ENCODE measurements at places on chromosomes 6 and 20.
A peak's percentile ranks its signal among the peaks of the same experiment; 100 is the strongest.

DNA sequence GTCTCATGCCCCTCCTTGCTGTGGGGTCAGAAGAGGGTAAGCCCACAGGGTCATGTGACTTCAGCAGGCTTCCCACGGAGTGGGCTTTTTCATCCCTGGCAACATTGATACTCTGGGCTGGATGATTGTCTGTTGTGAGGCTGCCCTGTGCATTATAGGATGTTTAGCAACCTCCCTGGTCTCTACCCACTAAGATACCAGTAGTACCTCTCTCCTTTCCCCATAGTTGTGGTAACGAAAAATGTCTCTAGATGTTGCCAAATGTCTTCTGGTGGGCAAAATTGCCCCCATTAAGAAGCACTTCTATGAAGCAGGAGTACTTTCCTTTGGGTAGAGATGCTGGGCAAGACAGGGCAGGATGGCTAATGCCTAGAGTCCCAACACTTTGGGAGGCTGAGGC, 232.5 kb upstream of the ZNF217 start:
- no peak for DNase-seq

DNA sequence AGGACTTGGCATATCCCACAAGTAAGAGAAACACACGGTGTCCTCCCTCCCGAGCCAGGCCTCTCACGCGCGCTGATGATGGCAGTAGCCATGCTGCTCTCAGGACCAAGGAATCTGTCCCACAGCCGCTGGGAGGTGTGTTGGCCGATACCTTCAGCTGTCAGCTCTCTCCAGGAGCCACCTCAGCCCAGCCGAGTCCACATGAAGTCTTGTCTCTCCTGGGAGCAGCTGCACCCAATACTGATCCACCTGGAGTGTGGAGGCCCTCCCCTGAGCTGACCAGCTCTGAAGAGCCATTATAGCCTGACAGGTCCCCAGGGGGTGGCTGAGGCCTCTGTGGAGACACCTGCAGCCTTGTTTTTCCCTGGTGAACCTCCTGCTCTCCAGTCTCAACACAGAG, 23.8 kb upstream of the NXT1 start:
- DNase-seq: no peak

GRCh38 chr6:145728444-145729385, 6.6 kb downstream of the EPM2A start:
- DNase-seq: no peak

- no peak for DNase-seq
Measured at GRCh38 chr6:39755231-39755630, 30.0 kb upstream of the KIF6 start.

DNA sequence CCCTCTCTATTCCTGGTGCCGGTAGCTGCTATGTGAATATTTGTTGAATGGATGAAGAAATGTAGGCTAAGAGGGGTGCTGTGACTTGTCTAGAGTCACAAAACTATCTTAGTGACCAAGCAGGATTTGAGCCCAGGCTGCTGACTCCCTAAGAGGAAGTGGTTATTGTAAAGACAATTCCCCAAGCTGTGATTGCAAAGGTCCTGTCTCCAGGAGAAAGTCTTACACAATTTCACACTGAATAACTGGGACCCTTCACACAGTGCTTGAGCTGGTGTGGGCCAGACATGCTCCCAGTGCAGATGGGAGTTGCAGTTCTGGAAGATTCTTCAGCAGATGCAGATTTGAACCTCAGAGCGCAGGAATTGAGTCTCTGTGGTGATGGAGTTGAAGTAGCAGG, 38.1 kb downstream of the IYD start:
- peak; percentile 34 for DNase-seq

DNA sequence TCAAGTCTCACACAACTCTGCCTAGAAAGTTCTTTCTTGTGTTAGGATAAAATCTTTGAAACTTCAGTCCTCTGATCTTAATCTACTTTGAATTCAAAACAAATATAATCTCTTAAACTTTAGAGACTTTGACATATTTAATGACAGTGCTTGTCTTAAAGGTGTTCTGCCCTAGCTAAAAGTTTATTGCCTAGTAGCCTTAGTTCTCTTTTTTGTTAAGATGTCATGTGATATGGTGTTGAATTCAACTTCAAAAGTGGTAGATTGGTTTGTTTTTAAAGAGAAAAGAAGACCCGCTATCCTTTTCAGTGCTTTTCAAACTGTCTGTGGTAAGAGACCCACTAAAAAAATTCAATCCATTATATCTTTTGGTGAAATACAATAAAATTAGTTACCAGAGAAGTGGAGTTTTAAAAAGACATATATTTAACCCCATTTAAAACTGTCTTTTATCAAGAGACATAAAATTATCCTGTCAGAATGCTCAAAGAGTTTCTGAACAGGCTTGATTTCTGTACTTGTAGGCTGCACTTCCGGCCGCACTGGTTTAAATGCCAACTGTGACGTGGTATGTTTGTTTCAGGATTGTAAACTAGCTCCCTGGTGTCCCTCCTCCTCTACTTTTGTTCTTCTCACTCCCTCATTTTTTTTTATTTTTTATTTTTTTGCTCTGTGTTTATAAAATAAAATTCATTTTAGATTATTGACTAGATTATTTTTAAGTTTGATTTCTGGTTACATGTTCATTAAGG, 76.5 kb downstream of the QKI start:
- DNase-seq: no peak

DNA sequence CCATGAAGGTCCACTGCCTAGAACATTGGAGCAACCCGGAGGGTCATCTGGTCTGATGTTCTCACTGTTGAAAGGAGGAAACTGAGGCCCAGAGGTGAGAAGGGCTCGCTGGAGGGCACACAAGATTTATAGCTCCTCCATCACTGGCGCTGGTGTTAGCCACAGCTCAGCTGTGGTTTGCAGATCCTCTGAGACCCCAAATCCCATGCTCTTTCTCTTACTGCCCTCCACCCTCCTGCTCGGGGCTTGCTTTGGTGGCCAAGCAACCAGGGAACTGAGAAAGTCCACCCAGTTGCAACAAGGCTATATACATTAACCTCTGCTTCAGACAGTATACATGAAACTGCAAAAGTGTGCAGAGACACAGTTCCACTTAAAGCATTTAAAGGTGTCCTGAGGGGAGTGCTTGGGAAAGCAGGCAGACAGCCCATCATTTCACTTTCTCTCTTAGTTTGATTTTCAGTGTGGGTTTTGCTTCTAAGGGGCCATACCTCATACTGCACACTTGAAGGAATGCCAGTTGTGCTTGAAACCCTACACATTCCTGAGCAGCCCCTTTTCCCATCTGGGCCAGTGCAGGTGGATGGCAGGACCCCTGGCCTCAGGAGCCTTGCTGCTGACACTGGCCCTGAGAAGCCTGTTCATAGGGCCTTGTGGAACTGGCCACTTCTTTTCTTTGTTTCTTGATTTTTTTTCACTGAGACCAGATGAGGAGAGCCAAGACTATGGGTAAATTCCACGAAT, 347.6 kb downstream of the CDC5L start:
- DNase-seq: no peak

- no peak for DNase-seq
Measured at GRCh38 chr6:15411766-15412165, 165.9 kb downstream of the JARID2 start.

DNA sequence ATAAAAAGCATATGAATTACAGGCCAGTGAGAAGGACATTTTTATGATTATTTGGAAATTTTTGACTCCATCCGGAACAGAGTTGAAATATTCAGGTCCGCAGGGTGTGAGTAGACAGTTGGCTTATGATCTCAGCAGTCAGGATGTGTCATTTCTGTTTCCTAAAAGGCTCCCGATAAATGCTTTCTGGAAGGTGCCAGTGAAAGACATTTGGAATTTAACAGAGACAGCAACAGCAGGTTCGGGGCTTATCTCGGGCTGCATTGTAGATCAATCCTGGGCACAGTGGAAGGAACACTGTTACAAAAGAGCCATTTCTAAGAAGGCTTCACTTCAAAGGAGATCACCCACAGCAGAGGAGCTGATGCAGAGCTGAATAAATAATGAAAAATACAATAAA, 934.4 kb downstream of the KIF16B start:
- DNase-seq: no peak

- no peak for DNase-seq
Measured at GRCh38 chr6:124659427-124659826, 302.8 kb upstream of the RNF217 start.

DNA sequence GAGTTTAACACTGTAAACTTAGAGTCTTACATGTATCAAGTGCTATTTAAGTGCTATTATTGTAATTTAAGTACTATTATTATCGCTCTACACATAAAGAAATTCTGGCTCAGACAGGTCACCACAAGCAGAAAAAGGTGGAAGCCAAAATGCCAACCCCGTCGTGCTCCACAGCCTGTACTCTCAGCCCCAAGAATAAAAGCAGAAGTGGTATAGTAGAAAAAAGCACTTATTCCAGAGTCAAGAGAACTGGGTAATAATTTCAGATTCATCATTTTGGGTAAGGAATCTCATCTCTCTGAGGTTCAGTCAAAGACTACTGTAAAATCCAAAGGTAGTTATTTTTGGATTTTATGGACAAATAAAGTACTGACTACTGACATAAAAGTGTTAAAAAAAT, 943 bp downstream of the ZUP1 start:
- peak; percentile 37 for DNase-seq

DNA sequence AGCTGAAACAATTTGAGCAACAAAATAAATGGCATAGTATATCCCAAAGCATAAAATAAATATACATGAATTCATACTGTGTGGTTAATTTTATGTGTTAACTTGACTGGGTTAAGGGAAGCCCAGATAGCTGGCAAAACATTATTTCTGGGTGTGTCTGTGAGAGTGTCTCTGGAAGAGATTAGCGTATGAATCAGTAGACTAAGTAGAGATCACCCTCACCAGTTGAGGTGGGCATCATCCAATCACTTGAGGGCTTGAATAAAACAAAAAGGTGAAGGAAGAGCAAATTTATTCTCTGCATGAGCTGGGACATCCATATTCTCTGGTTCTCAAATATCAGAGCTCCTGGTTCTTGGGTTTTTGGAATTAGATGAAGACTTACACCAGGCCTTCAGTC, 17.9 kb downstream of the SLC22A16 start:
- no peak for DNase-seq

DNA sequence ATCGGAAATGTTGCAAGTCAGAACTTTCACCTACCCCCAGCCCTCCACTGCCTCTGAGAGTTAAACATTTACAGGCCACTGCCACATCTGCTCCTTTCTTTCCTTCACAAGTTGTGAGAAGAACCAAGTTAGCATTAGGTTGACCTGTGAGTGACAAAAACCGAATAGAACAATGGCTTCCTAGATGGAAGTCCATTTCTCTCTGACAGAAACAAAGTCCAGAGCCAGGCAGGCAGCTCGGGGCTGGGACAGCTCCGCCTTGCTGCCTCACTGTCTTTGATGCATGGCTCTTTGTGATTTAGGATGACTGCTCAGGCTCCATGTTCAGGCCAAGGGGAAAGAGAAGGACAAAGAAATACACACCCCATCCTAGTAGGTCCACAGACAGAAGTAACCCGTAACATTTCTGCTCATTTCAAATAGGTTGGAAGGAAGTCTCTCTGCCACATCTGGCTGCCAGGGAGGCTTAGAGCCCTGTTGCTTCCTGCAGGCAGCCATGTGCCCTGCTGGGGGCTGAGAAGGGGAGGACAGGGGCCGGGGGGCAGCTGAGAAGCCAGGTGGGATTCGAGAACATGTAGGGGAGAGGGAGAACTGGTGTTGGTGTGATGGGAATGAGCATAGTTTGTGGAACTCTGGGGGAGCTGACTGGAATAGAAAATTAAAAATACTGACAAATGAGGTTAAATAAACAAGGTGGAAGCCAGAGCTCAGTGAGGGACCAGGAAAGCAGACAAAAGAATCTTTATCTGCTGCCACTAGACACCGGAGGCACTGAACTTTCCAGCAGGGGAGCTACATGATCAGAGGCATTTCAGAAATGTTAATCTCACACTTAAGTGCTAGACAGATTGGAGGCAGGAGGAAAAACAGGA, 19.5 kb upstream of the IER3 start:
- DNase-seq: no peak

DNA sequence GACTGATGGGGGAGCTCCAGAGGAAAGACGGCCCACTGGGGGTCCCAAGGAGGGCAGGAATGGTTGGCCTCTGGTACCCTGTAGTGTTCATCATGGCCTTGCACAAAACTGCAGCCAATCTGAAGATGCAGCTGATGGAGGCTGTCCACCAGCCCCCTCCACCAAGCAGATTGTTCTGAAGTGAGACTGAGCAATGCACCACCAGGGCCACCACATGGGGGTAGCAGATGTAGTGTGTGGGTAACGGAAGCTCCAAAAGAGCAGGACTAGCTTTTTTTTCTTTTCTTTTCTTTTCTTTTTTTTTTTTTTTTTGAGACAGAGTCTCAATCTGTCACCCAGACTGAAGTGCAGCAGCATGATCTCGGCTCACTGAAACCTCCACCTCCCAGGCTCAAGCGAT, 181.0 kb upstream of the MYLIP start:
- DNase-seq: no peak

GRCh38 chr20:49965781-49966305, 16.9 kb upstream of the SNAI1 start:
- DNase-seq: peak; percentile 64

GRCh38 chr6:47851091-47851490, 69.3 kb downstream of the OPN5 start:
- no peak for DNase-seq

- DNase-seq: peak; percentile 48
Measured at GRCh38 chr6:136757150-136757549, 35.1 kb downstream of the MAP3K5 start.

DNA sequence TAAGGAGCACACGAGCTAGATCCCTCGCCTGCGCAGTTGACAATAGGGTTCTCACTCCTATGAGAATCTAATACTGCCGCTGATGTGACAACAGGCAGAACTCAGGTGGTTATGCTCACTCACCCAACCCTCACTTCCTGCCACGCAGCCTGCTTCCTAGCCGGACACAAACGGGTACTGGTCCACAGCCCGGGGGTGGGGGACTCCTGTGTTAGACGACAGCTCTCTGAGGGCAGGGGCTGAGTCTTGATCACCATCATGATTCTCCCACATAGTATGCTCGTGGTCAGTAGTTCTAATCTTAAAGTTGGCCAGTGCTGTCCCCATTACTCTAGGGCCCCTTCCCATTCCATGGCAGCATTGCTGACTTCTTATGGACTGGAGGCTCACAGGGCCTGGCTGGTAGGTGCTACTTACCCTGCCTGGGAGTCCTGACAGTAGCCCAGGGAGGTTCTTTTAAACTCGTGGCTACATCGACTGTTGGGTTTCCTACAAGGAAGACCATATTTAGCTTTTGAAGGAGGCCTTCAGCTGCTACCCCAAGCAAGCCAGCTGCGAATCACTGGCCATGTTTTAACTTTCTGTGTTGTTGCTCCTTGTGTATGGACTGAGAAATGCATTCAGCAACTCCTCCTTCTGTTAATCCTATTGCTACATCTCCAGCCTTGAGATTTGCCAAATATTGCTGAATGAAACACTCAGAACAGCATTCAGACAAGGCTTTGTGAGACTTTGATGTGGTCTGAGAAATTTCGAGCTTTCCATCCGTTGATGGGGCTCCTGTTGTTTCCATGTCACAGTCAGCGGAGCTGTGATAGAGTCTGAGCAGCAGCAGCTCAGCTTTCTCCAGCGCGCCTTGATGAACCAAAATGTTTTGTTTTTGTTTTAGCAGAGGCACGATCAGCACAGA, 300.3 kb downstream of the NRN1 start:
- DNase-seq: no peak

GRCh38 chr6:44404022-44404714, 16.7 kb downstream of the CDC5L start:
- no peak for DNase-seq

GRCh38 chr20:31695849-31696804, 26.5 kb downstream of the BCL2L1 start:
- peak; percentile 92 for DNase-seq

GRCh38 chr20:41903586-41903985, 285.4 kb upstream of the CHD6 start:
- no peak for DNase-seq

Data from inflammatory macrophage treated with lipopolysaccharide for 1 hour (primary cell).